ENCODE measurements at places on chromosomes 3 and 15. TPM values are rescaled to one million over a fixed set of nuclear protein-coding genes. Genes with fewer than 3 reads are reported as not detected.

Gene GOLGA6A
- 0.09 TPM for polyA plus RNA-seq

DNA sequence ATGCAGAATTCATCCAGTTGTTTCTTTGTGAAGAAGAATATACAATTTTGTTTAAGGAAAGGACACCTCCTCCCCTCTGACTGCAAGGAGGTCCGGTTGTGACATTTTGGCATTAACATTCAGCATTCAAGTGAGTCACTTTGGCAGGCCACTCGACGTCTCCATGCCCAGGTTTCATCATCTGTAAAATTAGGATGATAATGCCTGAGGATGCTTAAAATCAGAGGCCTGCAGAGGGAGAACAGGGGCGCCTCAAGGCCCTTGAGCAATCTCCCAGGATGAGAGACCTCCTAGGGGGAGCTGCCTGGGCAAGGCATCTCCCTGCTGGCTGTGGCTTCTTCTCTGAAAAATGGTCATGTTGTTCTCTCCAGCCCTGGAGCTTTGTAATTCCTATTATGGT, 236.0 kb downstream of the CACNA2D3 start:
- no peak for DNase-seq

Gene ANKUB1
- polyA plus RNA-seq, result not detected

Gene C3orf20
- 0.02 TPM for polyA plus RNA-seq

GRCh38 chr3:108410531-108410984, 99.8 kb downstream of the MYH15 start:
- DNase-seq, result no peak

- no peak for DNase-seq
Observed at GRCh38 chr3:114362815-114363214, 69.0 kb downstream of the TIGIT start.

Gene CPNE9
- polyA plus RNA-seq, result 0.27 TPM

Data from thymus (tissue), 14 donors.